GM12891 (cell line): ENCODE measurements at places on chromosomes 7 and 10.

GRCh38 chr7:69526570-69526969 lies 71.7 kb upstream of the AUTS2 start:
- no peak for DNase-seq

DNA sequence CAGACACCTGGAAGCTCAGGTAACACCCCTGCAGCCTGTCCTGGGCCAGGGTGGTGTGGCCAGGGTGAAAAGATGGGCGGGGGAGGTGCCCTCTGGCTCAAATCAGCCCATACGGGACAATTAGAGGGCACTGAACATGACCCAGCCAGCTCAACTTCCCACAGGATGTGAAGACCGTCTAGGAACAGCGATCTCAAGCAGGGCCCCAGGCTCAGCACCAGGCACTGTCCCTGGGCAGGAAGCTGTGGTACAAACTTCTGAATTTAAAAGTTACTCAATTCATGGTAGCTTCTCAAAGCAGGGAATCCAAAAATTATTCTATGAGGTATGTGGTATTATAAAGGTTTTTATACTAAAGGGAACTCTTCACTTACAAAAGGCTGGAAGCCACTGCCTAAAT lies 5.1 kb upstream of the GRB10 start:
- no peak for DNase-seq

DNA sequence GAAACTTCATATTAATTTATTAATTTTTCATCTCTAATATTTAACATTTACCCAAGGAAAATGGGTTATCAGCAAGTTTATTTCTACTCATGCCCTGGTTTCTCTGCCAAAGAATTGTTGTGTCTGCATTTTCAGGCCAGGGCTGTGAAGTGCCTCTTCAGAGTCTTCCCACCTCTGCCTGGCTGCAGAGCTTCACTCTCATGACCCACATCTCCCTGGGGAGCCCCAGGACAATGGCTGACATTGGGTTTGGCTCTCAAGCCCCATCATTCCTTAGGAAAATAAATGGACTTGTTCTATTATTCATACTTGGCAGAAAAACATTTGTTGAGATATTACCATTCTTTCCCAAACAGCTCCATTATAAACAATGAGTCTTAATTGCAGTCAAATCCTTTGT lies 30.3 kb downstream of the CACNA2D1 start:
- DNase-seq, result no peak

DNA sequence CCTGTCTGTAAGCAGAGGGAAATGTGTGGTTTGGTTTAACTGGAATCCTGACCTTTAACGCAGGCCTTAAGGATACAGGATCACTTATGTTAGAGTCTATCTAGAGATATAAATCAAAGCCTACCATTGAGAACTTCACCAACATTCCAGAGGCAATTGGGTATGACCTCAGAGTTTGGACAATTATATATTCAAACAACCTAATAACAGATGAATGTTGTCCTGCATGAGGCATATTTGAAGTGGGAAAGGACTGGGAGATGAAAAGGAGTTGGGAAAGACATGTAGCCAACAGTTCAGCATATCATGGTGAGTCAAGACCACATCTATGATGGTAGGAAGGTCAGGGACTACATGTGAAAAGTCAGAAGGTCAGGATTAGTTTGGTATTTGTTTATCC lies 274.2 kb downstream of the DOCK4 start:
- no peak for DNase-seq

DNA sequence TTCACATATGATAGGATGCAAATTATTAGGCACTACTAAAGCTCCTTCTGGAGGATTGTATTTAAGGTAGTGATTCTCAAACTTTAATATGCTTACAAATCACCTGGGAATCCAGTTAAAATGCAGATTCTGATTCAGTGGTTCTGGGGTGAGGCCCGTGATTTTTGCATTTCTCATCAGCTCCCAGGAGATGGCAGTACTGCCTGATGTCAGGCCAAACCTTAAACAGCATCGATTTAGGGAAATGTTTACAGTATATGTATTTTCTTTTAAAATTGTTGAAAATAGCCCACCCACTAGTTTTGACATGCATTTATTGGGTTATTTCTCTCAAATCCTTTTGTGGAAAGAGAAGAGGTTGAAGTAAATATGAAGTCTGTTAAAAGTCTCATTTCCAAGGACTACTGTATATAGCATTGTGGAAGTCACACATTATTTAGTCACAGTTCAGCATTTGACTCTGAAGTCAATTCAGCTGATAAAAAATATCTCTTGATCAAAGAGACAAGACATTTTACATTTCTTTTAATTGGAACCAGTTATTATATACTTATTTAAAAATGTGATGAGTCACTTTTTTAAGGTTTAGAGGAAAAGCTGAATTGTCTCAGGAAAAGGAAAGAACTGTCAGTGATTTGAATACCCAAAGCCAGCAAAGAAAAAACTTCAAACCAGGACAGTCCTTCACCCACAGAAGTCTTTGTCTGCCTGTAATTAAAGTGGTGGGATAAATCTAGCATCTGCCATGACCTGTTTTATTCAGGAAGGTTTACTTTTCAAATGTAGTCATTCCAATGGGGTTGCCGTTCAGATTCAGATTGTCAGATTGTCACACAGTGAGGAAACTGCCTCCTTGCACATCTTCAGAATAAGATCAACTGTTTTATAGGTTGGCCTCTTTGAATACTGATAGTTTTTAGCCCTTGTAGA lies 21.1 kb upstream of the HBP1 start:
- DNase-seq, result no peak

GRCh38 chr10:87973635-87974034 lies 110.2 kb downstream of the PTEN start:
- DNase-seq, result no peak

GRCh38 chr7:77242554-77242953 lies 42.9 kb upstream of the FGL2 start:
- DNase-seq, result no peak

- DNase-seq, result no peak
Measured at GRCh38 chr10:18659819-18660535, 746 bp downstream of the ARL5B start.

DNA sequence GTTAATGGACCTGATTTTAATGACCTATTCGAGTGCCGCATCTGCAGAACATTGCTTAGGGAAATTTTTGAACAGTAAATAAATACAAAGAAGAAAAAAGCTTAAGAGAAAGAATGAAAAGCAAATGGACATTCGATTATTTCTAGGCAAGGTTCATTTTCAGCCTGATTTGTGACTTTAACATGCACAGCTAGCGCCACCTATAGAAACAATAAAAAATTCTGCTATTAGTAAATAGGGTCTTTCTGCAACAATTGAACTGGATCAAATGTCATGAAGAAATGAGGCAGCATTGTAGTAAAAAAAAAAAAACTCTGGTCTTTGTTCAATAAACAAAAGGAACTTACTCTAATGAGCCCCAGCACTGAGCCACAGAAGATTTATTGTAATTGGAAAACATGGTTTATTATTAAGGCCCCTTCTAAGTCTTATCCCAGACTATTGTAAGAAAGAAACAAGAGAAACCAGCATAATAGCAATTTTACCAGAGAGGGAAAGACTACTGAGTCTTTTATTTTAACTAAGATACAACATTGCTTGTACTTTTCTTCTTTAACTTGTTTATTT lies 41.4 kb upstream of the GHITM start:
- no peak for DNase-seq

DNA sequence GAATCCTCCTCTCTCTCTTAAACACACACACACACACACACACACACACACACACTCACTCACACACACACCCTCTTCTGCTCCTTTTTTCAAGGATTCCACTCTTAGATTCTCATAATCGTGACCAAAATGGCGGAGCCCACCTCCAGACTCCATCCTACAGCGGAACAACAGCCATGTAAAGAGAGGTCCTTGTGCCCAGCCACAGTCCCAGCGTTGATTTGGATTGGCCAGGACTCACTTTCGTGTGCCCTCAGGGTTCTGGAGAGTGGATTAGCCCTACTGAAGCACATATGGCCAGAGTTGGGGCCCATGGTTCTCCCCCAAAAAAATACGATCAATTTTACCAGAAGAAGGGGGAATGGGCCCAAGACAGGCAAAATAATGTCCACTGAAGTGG lies 90.2 kb upstream of the SMNDC1 start:
- DNase-seq, result no peak

DNA sequence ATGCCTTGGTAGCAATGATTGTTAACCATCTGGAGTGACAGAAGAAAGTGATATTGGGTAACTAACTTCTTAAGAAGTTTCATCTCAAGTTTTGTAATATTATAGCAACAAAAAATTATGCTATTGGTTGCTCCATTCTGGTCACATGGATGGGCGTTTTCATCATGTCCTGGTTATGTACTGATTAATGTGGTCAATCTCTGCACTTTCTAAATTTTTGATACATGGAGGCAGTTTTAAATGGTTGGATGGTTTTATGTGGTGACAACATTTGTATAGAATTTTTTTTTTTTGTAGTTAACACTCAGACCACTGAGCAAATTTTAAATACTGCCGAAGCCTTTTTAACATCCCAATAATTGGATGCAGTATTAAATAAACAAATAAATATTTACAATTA lies 55.2 kb upstream of the CCAR1 start:
- DNase-seq, result no peak

DNA sequence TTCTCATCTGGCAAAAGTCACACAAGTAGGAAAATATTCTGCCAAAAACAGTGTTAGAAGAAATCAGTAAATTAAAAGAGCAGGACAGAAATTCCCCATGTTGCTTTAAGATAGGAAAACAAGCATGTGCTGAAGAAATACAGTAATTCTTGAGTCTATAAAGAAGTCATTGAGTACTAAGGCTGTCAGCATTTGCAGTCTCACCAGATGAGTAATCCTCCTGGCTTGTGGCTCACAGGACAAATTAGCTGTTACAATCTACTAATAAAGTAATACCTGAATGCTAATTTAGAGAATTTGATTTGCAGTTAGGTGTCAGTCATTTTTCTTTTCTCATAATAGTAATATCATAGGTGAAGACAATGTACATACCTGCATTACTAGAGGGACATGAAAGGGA lies 1158.9 kb upstream of the CELF2 start:
- DNase-seq, result no peak

GRCh38 chr7:130939321-130940095 lies 205.5 kb upstream of the KLF14 start:
- no peak for DNase-seq

DNA sequence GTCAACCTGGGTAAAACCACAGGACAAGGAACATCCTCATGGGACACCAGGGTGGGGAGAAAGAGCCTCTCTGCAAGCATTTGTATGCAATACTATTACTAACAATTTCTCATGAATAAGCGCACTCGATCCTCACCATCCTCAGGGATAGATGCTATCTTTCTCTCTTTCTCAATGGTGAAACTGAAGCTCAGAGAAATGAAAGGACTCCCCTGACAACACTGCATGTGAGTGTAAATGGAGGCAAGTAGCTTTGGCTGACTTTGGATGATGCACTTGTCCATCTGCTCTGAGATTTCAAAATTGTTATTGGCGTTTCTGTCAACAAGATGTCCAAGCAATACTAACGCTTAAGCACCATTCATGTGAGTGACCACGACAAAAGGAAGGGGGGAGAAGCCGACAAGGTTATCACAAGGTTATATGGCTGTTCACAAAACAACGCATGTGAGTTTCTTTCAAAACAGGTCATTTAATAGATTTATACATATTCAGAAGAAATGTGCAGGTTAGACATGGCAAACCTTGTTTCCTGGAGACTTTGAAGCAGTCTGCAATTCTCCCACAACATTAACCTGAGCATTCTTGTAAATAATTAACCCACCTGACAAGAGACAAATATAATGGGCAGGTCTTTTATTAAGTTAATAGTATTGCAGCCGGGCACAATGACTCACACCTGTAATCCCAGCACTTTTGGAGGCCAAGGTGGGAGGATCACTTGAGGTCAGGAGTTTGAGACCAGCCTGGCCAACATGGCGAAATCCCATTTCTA lies 54.0 kb downstream of the IFIT5 start:
- no peak for DNase-seq

- no peak for DNase-seq
Measured at GRCh38 chr10:124566222-124566888, 104.7 kb downstream of the LHPP start.

DNA sequence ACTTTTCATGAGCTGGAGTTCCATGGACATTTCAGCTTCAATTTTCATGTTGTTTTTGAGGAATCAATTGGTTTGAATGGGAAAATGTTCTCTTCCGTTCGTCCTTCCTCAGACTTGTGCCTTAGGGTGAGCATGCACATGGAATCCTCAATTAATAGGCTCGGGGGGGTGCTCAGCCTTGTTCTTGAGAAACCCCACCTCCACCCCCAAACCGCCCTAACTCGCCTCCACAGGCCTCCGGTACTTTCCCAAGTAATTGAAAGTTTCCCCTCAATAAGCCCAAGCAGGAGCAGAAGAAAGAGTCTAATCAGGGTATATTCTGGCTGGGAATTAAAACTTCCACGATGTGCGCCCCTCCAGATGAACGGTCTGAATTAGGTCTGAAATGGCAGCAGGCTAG lies 945.2 kb downstream of the GRID1 start:
- DNase-seq, result no peak

GRCh38 chr10:42475168-42476098 lies 162.9 kb downstream of the ZNF33B start:
- DNase-seq, result no peak

GRCh38 chr7:155206318-155207020 lies 91.2 kb upstream of the INSIG1 start:
- DNase-seq, result peak; percentile 56

- no peak for DNase-seq
Measured at GRCh38 chr7:85770332-85770731, 583.5 kb upstream of the SEMA3D start.

GRCh38 chr10:43304687-43305333 lies 37.9 kb upstream of the RASGEF1A start:
- DNase-seq, result no peak

DNA sequence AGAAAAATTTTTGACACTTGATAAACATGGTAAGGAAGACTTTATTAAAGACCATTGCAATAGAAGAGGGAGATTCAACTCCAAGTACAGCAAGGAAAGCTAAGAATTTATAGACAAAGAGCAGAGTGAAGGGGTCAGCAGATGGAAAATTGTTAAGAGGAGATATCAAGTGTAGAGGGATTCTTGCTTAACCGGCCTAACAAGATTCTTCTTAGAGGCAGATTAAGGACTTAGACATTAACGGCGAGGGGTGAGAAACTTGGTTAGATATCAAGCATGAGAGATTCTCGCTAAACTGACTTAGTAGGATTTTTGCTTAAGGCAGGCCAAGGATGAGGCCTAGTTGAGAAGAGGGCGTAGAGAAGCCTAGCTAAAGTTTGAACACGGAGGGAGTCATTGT lies 76.0 kb downstream of the ITGB1 start:
- no peak for DNase-seq
